Cortex of kidney (tissue), 1 donor: ENCODE measurements at places on chromosomes 12 and 14.

DNA sequence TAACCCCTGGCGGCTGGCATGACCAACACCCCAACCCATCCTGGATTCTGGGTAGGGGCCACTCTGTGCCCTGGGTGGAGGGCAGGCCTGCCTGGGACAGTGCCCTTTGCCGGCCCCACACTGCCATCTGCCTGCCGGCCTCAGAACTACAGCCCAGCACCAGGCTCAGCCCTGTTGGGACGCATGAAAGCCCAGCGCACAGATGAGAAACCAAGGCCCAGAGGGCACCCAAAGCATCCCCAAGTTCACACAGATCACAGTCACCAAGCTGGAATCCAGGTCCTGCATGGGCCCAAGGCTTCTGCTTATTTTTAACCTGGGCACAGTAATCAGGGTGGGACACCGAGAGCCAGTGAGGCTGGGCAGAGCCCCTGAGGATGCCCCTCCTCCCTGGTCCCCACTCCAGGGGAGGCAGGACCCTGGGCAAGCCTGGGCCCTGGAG, 26.2 kb downstream of the RFLNA start:
- no peak for DNase-seq

DNA sequence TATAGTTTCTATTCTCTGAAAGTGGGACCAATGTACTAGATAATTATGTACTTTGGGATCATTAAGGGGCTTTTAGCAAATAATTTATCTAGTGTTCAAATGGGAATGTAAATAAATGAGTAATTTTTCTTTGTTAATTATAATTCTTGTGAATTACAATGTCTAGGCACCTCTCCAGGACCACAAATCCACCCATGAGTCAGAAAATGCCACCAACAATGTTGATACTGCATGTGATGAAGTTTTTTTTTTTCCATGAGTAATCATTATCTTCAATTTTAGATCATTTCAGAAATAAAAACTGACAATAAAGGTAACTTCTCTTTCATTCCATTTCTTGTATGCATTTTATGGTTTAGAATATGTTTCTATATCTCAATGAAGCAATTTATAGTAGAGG, 470.3 kb downstream of the VRK1 start:
- no peak for DNase-seq

- no peak for DNase-seq
Observed at GRCh38 chr12:10372559-10372958, 17.3 kb downstream of the KLRK1 start.

- DNase-seq: no peak
Observed at GRCh38 chr14:74843653-74844052, 32.3 kb downstream of the PROX2 start.

GRCh38 chr12:25404955-25405354, 148.1 kb downstream of the LMNTD1 start:
- no peak for DNase-seq

DNA sequence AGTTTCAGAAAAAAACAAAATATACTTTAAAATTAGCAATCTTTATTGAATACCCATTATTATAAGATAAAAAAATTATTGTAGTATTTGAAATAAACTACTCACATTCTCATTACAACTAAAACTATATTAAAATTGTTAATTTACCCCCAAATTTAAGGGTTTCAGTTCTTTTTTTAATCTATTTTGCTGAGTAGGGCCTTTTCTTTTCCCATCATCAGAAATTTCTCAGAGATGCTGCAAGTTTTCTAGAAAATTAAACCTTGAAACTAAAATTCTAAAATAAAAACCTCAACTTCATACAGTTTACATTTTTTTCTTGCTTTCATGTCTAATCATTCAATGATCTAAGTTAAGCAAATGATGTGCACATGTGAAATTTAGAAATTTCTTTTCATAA, 10.1 kb downstream of the ARMH4 start:
- DNase-seq: no peak

- DNase-seq: no peak
Observed at GRCh38 chr12:113971392-113971791, 5.3 kb upstream of the RBM19 start.

DNA sequence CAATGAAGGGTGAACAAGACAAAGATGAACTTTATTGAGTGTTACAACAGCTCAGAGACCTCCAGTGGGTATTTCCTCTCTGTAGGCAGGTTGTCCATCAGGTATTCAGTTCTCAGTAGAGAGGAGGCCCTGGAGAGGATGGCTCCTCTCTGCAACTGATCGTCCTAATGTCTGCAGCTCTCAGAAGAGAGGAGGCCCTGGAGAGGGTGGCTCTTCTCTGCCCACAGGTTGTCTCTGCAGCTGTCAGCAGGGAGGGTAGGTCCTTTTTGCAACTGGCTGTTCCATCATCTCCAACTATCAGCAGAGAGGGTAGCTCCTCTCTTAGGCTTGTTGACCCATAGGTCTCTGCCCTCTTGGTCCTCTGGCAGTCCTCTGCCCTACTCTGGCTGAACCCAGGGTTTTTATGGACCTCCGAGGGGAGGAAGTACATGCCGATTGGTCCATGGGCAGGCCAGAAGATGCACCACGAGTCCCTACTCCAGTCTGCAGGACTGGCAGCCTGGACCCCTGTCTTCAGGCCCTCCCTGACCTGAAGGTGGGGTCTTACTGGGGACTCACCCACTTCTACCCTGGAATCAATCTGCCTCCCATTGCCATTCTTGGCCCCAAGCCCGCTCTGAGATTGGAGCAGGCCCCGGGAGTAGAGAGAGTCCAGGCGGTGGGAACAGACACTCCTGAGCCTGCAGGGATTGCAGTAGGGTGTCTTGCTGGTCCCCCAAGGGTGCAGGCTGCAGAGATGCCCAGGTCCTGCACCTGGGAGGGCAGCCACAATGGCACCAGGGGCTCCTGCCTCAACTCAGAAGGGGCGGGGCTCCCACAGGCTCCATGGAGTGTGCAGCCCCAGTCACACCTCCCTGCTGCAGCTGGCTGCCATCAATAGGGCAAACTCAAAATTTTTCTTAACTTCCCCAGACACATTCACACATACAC, 2.3 kb downstream of the TMEM116 start:
- no peak for DNase-seq

DNA sequence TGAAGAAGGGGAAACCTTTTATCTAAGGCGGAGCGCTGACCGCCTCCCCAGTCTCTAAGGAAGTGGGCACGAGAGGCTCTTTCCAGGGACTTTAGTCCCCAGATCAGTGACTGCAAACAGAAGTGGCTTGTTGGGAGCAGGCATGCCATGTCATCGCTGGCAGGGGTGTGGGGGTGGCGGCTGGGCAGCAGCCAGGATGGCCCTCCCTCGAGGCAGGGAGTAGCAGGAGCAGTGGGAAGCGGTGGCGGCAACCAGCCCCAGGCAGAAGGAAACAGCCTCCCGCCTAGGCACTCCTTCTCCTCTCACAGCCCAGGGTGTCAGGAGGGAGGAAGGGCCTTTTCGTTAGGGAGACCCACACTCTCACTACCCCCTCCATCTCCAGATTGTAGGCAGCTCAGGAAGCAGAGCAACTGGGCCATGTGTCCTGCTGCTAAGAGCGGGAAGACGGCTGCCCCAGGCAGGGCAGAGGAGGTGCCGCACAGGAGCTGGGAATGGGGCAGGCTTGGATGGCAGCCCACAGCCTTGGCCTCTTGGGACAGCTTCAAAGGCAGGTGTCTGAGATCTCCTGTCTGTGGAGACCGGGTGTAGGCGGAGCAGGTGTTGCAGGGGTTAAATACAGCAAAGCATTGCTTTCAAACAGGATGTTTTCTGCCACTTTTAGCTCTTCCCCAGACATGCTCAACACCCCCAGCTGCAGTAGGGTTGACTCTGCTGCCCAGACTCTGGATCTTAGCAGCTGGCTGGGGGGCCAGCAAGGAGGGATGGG, 21.8 kb downstream of the VDR start:
- DNase-seq: no peak

- no peak for DNase-seq
Observed at GRCh38 chr14:49940808-49941421, 48.0 kb downstream of the ARF6 start.

- no peak for DNase-seq
Observed at GRCh38 chr12:131063960-131064359, 110.3 kb downstream of the ADGRD1 start.

DNA sequence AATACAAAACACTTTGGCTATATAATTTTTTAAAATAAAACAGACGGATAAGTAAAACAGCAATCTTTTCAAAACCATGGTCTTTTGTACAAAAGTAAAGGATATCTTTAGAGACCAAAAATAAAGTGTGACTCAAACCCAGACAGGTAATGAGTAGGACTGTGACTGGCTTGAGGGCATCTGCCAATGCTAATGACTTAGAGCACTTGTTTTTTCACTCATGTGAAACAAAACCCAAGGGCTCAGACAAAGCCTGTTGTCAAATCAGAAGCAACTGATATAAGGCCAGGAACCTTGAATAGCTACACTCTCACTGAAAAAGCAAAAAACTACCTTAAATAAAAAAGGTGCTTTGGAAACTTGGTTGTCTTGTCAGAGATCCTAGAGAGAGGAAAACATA, 357.4 kb downstream of the TMEM117 start:
- no peak for DNase-seq

GRCh38 chr12:84506282-84506681, 406.3 kb downstream of the SLC6A15 start:
- no peak for DNase-seq

GRCh38 chr14:105062048-105062433, 3.2 kb downstream of the GPR132 start:
- DNase-seq: no peak

- no peak for DNase-seq
Observed at GRCh38 chr14:72476657-72477499, 417.0 kb downstream of the DPF3 start.

DNA sequence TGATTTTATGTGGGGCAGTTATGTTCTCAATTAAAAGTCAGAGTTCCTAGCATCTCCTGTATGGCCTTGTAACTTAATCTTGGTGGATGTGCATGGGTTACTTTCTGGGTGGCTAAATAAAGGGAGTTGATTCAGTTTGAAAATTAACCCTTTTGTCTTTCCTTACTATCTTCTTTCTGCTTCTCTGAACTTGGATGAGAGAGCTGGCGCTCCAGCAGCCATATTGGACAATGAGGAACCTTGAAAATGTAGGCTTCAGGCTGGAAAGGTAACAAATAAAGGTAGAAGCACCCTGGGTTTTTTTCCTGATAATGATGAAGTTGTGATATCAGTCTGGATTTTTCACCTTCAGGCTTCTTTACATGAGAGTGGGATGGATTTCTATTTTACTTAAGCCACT, 714.1 kb upstream of the TMEM132C start:
- DNase-seq: no peak

DNA sequence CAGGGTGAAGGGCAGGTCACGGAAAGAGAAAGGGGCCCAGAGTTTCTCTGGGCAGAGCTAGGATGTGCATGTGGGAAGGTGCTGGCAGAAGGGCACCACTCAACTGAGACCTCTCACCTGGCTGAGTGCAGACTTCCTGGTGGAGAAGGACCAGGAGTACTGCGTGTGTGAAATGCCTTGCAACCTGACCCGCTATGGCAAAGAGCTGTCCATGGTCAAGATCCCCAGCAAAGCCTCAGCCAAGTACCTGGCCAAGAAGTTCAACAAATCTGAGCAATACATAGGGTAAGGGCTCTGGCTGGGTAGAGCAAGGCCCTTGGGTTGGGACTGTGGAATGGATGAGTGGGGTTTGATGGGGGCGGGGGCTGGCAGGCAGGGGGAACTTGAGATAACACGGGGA, 5.4 kb upstream of the SMARCD1 start:
- DNase-seq: no peak

DNA sequence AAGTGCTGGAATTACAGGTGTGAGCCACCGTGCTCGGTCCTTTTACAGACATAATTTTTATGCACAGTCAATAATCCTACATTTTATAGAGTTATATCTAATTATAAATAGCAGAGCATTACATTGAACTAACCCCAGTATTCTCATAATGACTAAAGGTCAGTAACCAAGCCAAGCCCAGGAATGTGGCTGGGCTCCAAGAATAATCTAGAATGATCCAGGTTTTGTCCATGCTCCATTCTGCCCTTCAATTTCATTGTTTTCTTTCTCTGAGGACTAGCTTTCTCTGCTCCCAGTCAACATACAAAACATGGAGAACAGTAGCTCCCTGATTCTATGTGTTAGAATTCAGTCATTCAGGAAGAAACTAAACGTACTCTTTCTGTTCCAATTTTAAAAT, 92.1 kb upstream of the KRR1 start:
- DNase-seq: no peak

- DNase-seq: no peak
Observed at GRCh38 chr14:80669426-80669825, 272.1 kb downstream of the CEP128 start.

DNA sequence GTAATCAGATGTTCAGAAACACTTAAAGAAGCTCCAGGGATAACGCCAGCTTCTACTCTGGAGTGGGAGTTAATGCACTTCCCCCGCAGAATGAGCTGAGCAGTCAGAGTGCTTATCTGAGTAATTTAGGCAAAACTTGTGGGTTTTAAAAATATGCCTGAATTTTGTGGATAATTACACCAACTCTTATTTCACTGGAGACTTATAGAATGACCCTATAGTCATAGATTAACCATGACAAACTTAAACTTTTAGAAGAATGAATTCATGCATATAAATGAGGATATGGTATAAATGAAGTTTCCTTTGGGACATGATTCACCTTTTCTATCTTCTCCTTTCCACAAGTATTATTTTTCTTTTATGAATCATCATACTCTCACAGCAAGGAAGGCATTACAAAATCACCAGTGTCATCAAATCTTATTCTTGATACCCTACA, 241.1 kb upstream of the FBXO33 start:
- DNase-seq: no peak

GRCh38 chr12:93361151-93361919, 16.4 kb upstream of the NUDT4 start:
- no peak for DNase-seq

DNA sequence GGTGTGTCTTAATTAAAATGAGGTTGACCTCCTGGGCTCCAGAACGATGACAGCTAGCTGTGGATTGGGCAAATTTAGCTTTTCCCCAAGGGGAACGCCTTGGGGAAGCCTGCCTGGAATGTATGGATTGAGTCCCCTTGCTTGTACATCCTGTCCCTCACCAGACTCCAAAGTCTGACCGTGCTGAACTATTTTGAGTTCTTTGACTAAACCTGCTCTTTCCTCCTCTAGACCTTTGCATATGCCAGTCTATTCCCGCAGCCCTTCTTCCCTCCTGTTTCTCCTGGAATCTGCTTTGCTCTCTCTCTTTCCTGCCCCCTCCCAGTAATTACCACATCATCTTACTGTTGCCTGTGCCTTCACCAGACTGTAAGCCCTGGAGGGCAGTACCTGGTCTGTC, 11.5 kb upstream of the KDM2B start:
- DNase-seq: no peak

DNA sequence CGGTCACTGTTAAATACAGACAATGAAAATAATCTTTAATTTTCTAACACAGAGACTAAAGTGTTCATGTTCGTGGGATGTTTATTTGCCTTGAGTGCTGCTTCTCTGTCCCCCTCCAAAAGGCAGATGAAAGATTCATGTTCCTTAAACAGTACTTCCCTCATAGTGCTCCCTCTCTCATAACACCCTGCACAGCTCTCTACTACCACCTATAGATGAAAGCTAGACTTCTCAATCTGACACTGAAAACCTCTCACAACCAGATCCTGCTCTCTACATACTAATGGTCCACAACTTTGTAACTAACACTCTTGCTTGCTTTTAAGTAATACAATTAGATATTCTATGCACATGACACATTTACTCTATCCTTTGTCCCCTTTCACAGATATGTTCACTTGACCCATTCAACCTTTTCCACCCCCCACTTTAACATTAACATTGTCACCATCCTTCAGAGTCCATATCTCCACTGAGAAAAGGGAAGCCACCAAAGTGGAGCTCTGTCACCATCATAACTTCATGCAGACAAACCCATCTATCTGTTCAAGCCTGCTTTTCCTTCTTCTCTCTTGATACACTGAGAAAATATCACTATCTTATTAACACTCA, 266.4 kb upstream of the USP15 start:
- DNase-seq: no peak
